GM12878 (cell line): ENCODE measurements at places on chromosomes 6 and 20. TPM values are rescaled to one million over a fixed set of nuclear protein-coding genes. Genes with fewer than 3 reads are reported as not detected.

GGTLC1 gene
- not detected in 2 replicates for total RNA-seq

GRCh38 chr6:102023977-102024657 is 630.6 kb downstream of the GRIK2 start:
- no peak for DNase-seq

DNA sequence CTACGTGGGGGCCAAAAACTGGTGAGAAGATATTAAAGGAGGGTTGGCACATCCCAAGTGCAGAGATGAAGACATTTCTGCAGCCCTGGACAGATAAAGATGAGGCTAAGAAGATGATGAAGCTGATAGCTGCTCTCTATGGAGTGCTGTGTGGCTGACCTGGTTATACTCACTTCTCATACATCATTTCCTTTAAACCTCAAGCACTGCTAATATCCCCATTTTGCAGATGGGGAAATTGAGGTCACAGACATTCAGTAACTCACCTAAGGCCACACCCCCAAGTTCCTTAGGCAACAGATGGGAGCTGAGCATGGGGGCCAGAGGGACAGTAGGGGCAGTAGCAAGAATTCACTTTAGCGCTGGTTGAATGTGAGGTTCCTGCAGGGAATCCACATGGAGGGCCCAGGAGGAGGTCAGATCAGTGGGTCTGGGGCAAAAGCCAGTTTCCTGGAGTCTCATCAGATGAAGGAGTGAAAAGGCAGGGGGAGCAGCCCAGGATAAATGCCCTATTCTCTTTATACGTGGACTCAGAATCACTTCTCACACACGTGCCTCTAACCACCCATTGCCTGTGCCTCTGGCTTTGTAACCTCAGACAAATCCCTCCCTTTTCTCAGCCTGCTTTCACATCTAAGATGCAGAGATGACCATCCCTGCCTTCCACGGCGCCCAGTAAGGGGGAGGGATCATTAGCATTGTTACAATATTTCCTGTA is 125.8 kb downstream of the NFATC2 start:
- no peak for DNase-seq

- DNase-seq = no peak
These were observed 121.4 kb downstream of the BMP2 start for GRCh38 chr20:6888736-6889395.

DNA sequence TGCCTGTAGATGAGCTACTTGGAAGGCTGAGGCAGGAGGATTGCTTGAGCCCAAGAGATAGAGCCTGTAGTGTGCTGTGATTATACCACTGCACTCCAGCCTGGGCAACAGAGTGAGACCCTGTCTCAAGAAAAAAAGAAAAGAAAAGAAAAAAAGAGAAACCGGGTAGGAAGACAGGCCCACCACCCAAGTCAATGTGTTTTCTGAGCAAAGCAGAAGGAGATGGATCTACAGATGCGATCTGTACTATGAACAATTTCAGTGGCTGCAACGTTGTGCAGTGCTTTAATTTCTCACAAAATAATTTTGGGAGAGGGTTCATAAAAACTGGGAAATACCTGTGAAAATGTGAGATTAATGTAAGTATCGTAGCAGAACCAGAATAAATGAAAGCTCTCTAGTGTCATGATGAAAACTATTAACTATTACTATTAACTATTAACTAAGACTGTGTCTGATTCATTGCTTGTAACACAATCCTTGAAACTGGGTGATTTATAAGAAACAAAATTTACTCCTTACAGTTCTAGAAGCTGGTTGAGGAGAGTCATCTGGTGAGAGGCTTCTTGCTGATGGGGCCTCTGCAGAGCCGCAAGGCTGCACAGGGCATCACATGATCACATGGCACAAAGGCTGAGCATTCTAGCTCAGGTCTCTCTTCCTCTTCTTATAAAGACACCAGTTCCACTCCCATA is 233.1 kb upstream of the ZNF217 start:
- DNase-seq = no peak

GRCh38 chr6:32602383-32602782 is 12.7 kb upstream of the HLA-DRB1 start:
- no peak for DNase-seq

GRCh38 chr20:3156811-3157619 is 2.6 kb downstream of the FASTKD5 start:
- DNase-seq = peak; percentile 55

- DNase-seq = no peak
These were observed 97.5 kb downstream of the PTPRK start for GRCh38 chr6:128422871-128423270.

GRCh38 chr6:729606-730320 is 36.8 kb upstream of the EXOC2 start:
- DNase-seq = no peak

DNA sequence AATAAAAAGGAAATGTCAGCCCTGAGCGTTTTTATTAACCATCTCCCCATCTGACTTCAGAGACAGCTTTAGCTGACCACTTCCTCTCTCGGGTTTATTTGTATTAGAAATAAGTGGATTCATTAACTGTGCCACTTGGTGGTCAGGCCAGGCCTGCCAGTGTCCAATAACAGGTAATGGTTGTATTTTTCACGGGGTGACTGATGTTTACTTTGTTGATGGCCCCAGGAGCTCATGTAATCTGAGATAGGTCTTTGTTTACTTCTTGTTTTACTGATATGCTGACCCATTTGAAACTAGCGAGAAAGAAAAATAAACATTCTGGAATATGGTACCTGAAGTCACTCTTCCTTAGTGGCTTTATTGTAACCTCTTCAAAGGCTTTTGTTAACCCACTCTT is 504.3 kb upstream of the SLC35B3 start:
- DNase-seq = no peak

DNA sequence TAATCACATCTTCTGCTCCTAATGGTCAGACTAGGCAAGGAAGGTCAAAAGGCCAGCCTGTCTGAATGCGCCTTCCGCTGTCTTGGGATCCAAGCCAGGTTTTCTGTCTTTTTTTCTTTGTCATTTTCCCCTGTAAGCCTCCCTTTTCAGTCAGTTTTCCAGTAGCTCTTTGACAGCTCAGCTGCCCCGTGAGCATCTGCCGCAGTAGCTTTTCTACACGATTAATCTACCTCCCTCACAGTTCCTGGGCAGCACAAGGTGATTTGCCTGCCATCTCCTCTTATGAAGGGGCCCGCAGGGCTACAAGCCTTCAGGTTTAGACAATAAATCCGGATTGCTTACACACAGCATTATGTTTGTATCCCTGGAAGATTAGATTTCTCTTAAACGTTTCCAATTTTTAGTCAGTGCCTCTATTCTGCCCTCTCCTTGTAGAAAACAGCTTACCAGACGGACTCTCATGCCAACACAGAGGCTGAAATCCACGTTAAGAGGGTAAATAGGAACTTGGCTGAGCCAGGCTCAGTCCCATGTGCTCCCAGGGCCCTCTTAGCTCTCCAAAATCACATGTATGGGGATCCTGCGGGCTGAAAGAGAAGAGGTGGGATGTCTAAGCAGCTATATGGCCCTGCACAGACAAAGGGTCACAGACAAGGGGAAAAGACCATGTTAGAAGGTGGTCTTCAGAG is 77.2 kb downstream of the LY86 start:
- DNase-seq = no peak

TBXT gene
- not detected in 2 replicates for total RNA-seq

EYS gene
- total RNA-seq = not detected in 2 replicates

PHACTR3 gene
- total RNA-seq = 0.29 TPM in 1 of 2 replicates, not detected in the other

HMGN3 gene
- 115 and 118 TPM in 2 replicates for total RNA-seq

PAX1 gene
- total RNA-seq = not detected in 2 replicates

FGD2 gene
- 63.6 and 70.4 TPM in 2 replicates for total RNA-seq

DNA sequence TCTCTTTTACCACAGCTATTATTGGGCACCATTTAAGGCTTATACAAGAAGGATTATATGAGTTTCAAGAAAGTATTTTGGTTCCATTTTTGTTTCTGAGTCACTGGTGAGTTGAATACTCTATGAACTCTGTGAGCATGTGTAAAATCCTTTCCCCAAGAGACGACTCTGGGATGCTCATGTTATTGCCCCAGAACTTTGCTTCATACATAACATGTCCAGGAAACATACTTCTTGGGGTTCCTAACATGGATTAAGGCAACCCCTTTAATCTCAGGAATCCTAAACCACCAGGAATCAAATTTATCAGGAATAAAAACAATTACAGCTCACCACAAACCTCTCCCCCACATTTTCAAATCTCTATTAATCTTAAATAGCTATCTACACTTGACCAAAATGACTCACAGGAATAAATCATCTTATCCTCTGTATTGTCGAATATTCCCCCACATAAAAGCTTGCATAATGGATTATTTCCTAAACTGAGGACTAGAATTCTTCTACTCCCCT is 117.5 kb upstream of the COL21A1 start:
- no peak for DNase-seq

EMILIN3 gene
- not detected in 2 replicates for total RNA-seq

- DNase-seq = no peak
These were observed 14.0 kb downstream of the CST3 start for GRCh38 chr20:23623666-23624323.

GRCh38 chr6:6736791-6737654 is 148.5 kb downstream of the LY86 start:
- DNase-seq = no peak

DNA sequence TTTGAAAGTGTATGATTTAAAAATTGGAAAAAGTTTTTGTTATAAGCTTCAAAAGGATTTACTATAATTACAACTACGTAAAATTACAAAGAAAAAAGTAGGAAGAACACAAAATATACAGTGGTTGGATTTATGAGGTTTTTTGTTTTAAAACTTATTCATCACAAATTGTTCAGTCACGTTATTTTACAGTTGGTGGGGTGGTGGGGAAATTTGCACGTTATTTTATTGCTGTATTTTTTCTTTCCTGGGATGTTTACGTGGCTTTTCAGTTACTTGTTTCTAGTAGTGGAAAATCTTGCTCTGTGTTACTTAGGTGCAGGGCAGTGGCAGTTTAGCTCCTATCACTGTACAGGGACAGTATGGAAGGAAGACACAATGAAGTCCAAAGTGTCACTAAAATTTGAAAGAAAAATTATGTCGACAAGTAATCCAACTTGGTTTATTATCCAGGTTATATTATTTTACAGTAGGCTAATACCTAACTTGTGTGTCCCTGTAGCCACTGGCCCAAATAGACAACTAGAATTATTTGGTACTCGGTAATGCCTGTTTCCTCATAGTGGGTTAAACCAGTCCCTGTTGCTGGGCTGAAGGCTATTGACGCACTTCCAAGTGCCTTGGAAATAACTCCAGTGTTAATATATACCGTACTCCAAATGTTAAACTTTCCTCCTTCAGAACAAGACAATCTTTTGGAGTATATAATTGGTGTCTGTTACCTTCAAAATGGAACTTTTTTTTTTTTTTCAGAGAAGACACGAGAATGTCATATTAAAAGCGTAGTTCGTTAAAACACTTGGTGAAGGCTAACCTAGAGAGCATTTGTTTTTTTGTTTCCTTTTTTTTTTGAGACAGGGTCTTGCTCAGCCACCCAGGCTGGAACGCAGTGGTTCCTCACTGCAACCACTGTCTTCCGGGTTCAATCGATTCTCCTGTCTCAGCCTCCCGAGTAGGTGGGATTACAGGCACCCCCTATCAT is 4.6 kb downstream of the JARID2 start:
- DNase-seq = no peak

DNA sequence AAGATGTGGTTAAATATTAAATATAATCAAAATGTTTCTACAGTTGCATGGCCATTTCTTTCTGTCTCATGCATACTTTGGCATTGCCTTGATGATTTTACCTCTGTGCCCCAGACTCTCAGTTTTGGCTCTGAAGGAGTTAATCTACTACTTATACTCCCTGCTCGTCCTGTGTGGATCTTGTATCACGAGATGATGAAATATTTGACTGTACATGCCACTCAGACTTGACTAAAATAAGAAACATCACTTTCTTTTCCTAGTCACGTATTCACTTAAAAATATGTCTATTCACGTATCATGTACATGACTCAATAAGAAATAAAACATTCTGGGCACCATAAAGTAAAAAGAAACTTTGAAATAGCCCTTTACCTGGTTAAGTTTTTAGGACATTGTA is 397.7 kb downstream of the RFPL4B start:
- no peak for DNase-seq

DNA sequence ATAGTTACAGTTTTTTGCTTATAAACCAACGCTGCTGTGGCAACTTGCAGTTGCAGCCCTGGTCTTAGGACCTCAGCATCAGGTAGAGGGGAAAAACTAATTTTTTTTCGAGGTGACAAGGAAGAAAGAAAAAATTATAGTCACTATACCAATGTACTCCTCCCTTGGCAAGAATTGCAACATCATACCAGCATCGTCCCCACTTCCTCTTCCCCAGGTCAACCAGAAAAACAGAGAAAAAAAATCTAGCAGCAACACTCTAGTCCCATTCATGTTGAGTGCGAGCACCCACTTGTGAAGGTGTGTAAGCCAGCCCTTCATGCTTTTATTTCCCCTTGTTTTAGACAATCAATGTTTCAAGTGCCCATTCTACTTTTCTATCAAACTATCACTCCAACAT is 13.1 kb upstream of the DCBLD1 start:
- no peak for DNase-seq

GRCh38 chr20:7912551-7912950 is 27.7 kb downstream of the HAO1 start:
- no peak for DNase-seq

DNA sequence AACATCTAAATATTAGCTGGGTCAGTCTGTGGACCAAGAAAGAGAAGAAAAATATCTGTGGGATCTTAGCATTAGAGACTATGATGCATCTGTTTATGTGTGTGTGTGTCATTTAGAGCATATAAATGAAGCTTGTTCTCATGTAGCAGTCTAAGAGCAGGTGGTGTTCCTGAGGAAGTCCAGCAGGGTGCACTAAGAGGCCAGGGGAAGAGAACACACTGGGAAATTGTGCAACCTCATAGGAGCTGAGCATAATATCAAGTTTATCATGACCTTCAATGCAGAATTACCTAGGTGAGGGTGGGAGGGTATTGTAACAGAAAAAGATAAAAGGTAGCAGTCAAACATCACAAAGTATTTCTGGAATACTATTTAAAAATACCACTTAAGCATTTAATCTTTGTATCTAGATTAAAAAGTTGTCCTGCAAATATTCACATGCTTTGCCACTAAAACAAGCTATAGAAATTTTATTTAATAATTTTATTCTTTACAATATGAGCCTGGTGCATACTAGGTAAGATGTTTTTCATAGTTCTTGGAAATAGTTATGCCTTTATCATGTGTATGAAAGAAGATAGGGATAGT is 80.5 kb downstream of the SMPDL3A start:
- no peak for DNase-seq
